Activated T-helper 9 cell treated with anti-CD3 and anti-CD28 coated beads, Interleukin-2, amount 50 U/mL, for 16 hours (primary cell): ENCODE measurements at places on chromosomes 3 and 15.

GRCh38 chr3:33035596-33035995 lies 61.4 kb downstream of the GLB1 start:
- no peak for DNase-seq

GRCh38 chr3:188104050-188104449 lies 49.9 kb upstream of the LPP start:
- DNase-seq = no peak

GRCh38 chr15:101045236-101045646 lies 126.1 kb downstream of the LRRK1 start:
- DNase-seq = no peak

DNA sequence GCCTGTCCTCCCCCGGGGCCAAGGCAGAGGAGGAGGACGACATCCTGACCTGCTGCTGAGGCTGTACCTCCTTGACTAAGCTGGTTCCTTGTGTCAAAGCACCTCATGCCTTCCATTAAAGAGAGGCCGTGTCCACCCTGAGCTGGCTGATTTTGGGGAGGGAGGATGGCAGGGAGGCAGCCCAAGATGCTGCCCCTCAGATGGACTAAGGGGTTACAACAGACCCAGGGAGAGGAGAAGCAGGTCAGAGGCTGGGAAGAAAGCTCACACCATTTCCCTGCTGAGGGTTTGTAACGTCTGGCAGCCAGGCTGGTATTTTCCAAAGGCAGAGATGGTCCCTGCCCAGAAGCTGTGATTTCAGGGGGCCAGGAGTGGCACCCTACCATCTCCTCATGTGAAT lies 2.7 kb upstream of the ITIH3 start:
- no peak for DNase-seq

GRCh38 chr15:42079401-42079908 lies 14.9 kb downstream of the PLA2G4D start:
- no peak for DNase-seq

GRCh38 chr15:92664178-92664900 lies 8.8 kb upstream of the FAM174B start:
- no peak for DNase-seq

DNA sequence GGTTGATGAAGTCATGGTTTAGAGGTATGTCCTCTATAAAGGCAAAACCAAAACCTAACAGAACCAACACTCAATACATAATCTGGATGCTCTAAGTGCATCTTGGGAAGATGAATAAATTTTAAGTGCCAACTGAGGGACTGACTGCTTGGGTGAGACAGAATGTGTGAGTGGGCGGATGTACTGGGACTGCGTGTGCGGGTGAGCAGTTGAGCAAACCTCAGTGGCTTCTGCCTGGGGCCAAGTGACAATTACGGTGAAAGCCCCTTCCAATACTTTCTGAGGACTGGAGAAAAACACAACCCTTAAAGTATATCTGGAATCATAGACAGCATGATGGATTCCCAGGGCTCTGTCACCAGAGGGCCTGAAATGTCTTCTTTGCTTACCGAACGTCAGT lies 80.1 kb upstream of the FEZF2 start:
- DNase-seq = no peak

DNA sequence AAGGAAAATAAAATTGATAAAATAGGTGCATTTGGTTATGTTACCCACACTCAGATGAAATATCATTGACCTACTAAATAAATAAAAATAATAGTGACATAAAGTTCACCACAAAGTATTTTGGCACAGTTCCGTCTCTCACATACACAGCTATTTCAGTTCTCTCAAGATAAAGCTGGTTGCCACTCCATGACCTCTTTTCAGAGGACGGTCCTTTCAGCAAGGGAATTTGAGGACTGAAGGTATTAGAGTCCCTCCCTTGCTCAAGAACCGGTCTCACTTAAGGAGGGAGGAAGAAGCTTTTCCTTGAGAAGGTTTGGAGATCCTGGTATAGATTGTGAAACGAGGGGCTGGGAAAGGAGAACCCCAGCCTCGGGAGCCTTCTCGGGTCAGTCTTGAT lies 285.5 kb upstream of the CFAP20DC start:
- DNase-seq = no peak
